Activated effector memory CD4-positive, alpha-beta T cell treated with Interleukin-2 at 50 U/mL for 16 hours (primary cell): ENCODE measurements at places on chromosomes 11 and 22.

DNA sequence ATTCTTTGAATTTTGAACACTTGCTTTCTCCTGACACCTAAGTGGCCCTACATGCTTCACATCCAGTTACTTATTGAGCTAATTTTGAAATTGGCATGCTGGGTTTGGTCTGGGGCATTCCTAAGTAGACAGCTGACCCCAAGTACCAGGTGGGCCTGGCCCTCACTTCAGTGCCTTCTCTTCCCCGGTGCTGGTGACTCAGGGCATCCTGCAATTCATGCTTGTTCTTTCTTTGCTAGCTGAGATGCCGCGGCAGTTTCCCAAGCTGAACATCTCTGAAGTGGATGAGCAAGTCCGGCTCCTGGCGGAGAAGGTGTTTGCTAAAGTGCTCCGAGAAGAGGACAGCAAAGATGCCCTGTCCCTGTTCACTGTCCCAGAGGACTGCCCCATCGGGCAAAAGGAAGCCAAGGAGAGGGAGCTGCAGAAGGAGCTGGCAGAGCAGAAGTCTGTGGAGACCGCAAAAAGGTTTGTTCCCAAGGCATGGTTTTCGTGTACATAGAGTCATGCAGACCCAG, 6.3 kb downstream of the AMPD3 start:
- no peak for DNase-seq

- DNase-seq: no peak
Observed at GRCh38 chr22:40621309-40622151, 15.0 kb downstream of the MRTFA start.

- DNase-seq: no peak
Observed at GRCh38 chr11:93493252-93493897, 49.8 kb downstream of the SMCO4 start.

- no peak for DNase-seq
Observed at GRCh38 chr22:34278121-34278520, 357.8 kb upstream of the LARGE1 start.

DNA sequence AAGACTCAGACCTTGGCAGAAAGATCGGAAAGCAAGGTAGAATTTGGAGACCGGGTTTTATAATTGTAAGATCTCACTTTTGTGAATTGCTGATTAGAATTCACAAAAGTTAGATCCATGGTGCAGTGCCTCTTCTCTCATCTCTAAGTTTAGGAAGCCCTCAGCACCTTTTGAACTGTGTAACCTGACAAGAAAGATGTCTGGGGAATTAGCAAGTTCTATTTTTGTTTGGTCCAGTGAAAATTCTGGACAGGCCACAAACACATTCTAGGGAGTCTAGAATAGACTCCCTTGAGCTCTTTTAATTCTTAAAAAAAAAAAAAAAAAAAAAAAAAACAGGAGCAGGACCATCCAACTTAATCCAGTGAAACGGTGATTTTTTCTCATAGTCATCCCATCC, 66.1 kb downstream of the CECR2 start:
- no peak for DNase-seq

DNA sequence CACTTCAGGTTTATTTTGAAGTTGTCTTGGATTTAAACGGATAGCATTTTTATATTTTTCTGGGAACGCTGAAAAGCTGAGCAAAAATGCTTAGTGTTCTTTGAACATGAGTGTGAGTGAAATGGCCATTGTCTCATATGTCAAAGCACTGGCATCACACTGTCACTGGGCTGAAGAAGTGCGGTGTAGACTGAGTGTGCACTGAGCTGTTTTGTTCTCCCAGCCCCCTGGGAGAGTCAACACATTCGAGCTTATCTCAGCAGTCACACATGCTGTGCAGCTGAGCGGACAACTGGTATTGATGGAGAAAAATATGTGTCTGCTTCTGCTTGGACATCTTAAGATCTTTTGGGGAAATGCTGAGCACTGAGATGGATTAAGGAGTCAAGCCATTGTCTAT, 90.8 kb downstream of the TECTA start:
- no peak for DNase-seq

GRCh38 chr22:17250380-17251082, 31.3 kb upstream of the ADA2 start:
- DNase-seq: no peak

- no peak for DNase-seq
Observed at GRCh38 chr11:83773950-83774880, 488.0 kb upstream of the CCDC90B start.

- no peak for DNase-seq
Observed at GRCh38 chr11:126640186-126640585, 284.7 kb downstream of the ST3GAL4 start.

GRCh38 chr11:102615077-102615893, 9.8 kb downstream of the MMP20 start:
- DNase-seq: no peak

DNA sequence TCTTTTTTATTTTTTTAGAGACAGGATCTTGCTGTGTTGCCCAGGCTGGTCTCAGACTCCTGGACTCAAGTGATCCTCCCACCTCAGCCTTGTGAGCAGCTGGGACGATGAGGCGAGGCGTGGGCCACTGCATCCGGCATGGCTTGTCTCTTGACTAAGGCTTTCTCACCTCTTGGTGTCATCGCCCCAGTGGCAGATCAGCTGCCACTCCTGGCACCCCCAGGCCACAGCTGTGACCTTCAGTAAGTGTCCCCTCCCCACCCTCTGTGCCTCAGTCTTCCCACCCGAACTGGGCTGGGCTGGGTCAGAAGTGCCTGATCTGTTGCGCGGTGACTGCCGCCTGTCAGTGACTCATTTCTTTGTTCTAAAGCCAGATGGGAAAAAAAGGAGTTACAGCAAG, 3.6 kb downstream of the SYNGR1 start:
- no peak for DNase-seq

- no peak for DNase-seq
Observed at GRCh38 chr11:134261626-134262488, 8.5 kb downstream of the ACAD8 start.

GRCh38 chr22:47084226-47084625, 321.8 kb downstream of the TBC1D22A start:
- DNase-seq: no peak

DNA sequence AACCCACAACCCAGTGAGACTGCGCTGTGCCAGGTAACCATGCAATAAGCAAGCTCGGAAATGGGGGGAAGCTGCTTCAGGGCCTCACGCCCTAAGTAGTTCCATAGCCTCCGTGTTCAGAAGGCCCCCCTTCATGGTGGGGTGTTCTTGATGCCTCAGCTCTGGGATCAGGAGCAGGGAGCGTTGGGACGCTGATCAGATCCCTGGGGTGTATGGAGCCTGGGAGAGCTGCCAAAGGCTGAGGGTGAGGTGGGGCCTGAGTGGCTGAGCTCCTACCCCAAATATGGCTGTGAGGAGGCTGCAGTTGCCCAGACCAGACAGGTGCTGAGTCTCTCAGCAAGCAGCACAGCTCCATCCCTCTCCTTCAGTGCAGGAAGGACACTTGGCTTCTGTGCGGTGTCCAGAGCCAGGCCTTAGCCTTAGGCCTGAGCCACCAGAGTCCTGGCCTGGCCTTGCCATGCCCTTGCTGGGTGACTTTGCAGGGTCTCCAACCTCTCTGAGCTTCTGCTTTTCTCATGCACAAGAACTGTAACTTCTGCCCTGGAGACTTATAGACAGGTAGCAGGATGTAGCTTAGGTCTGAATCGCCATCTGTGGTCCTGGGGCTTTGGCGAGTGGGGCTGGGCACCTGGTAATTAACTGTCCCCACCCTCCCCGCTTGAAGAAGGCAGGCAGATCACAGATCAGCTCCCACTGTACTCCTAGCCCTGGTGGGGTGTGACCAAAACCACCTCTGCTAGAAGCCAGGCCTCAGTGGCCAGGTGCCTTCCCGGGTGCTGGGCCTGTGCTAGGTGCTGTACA, 5.3 kb downstream of the MMP11 start:
- DNase-seq: no peak

GRCh38 chr11:10457901-10458300, 2.8 kb downstream of the AMPD3 start:
- no peak for DNase-seq

- DNase-seq: no peak
Observed at GRCh38 chr11:82529936-82530335, 203.7 kb downstream of the FAM181B start.

DNA sequence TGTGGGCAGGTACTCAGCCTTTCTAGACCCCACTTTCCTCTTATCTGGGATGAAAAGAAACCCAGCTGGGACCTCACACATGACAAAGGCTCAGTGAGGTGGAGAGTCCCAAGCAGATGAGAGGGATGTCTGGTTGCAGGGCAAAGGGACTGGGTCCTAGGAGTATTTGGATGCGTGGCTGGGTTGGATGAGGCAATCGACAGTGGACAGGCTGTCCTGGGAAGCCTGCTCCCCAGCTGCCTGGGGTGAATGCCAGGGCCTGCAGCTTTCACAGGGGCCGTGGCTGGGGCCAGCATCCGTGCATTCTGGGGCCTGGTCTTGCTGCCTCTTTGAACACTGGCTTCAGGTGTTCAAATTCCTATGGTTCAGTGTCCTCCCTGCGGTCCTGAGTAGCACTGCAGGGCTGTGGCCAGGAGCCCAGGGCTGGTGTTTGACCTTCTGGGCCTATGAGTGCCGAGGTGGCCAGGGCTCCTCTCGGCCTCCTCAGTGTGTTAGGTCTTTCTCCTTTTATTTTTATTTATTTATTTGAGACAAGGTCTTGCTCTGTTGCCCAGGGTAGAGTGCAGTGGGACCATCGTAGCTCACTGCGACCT, 65.3 kb downstream of the MCM5 start:
- no peak for DNase-seq

DNA sequence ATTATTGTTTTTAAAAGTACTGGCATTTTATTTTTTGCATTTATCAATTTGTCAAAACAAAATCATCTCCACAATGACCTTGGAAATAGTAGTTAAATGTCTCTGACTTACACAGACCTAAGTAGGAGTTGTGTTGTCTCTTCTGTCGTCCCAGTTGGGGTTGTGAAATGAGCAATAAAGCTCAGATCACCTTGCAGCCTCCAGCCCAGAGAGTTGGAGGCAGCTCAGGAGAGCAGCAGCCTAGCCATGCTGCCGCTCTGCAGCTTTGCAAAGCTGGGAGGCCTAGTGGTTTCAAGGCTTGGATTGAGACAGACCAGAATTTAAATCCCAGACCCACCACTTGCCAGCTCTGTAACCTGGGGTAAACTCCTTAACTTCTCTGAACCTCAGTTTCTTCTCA, 65.2 kb upstream of the CRYBB3 start:
- DNase-seq: no peak

- DNase-seq: peak; percentile 69
Observed at GRCh38 chr11:81869351-81870065, 864.2 kb downstream of the FAM181B start.

DNA sequence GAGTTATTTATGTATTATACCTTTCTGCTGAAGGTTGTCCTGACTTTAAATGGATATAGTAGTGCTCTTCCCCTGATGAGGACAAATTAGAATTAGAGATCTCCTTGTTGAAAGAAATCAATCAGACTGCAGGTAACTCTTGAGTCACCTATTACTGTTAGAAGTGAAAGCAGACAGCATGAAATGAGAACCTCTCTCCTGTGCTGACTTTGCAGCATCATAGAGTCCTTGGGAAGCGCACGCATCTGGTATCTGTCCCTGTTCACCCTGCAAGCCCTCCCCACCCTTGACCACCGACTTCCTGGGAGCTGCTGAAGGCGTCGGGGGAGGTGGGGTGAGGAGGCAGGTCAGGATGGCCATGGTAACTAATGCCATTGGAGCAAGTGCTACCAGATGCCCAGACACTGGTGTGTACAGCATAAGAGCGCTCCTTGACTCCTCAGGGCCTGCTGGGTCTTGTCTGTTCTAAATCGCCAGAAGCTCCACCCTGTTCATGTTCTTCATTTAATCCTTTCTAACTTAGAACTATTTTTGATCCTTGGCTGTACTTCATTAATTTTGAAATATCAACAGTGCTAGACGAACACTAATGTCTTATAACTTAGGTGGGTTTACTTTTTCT, 143.9 kb downstream of the WNT7B start:
- DNase-seq: no peak

- DNase-seq: no peak
Observed at GRCh38 chr11:67500831-67501715, 4.1 kb downstream of the PITPNM1 start.

DNA sequence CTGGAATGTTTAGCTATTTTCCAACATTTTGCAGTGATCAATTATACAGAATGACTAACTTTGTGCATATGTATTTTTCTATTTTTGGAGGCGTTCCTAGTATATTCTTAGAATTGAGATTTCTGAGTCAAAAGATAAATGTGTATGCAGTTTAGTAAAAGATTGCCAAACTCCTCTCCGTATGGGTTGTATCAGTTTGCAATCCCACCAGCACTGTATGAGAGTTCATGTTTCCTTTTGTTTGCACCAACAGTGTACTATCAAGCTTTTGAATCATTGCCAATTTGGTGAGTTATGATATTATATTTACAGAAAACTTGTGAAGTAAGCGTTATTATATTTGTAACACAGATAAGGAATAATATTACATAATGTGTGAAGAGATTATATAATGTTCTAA, 658.7 kb downstream of the JRKL start:
- DNase-seq: no peak

GRCh38 chr11:11786771-11787170, 55.0 kb upstream of the USP47 start:
- DNase-seq: no peak

DNA sequence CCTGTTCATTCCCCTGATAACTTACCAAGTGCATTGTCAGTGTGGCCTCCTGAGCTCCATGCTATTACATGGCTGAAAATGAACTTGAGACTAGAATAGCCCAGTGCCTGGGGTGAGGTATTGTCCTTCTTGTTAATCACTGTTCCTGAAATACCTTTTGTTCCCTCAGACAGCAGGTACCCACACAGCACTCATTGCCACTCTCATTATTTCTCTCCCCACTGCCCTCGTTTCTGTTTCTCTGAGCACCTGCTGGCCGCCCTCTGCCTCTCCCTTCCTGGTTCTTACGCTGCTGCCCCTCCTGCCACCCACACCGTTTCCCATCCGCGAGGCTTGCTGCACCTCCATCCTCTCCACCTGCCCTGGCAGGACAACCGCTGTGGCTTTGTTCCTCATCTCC, 36.9 kb upstream of the RAB1B start:
- no peak for DNase-seq

- no peak for DNase-seq
Observed at GRCh38 chr22:24588757-24589481, 4.0 kb downstream of the LRRC75B start.

DNA sequence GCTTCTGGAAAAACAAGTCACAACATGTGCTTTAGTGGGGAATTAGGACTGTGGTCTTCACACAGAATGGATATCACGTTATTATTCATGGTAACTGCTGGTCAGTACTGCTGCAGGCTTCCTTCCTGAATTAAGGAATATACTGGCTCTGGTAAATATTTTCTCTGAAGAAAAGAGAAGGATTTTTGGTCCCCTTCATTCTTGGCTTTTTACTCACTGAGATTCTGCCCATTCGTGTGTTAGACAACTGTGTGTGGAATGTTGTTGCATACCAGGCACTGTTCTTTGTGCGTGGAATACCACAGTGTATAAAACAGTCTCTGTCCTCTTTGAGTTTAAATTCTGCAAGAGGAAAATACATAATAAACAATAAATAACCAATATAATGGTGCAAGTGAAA, 80.3 kb downstream of the ALX4 start:
- no peak for DNase-seq

- no peak for DNase-seq
Observed at GRCh38 chr11:76863196-76863777, 2.6 kb downstream of the ACER3 start.

- no peak for DNase-seq
Observed at GRCh38 chr11:44690651-44691050, 36.1 kb upstream of the TSPAN18 start.

GRCh38 chr22:30217698-30218560, 28.6 kb downstream of the LIF start:
- DNase-seq: no peak
